Stimulated activated CD8-positive, alpha-beta memory T cell treated with anti-CD3 and anti-CD28 coated beads, Interleukin-12 subunit alpha, Interleukin-12 subunit beta, amount 100 ng/mL, for 4 hours (primary cell): ENCODE measurements at places on chromosomes 6 and 20.

GRCh38 chr6:14517516-14518105 is 400.0 kb downstream of the CD83 start:
- DNase-seq, result no peak

GRCh38 chr6:167129562-167129961 is 6.7 kb downstream of the CCR6 start:
- no peak for DNase-seq

DNA sequence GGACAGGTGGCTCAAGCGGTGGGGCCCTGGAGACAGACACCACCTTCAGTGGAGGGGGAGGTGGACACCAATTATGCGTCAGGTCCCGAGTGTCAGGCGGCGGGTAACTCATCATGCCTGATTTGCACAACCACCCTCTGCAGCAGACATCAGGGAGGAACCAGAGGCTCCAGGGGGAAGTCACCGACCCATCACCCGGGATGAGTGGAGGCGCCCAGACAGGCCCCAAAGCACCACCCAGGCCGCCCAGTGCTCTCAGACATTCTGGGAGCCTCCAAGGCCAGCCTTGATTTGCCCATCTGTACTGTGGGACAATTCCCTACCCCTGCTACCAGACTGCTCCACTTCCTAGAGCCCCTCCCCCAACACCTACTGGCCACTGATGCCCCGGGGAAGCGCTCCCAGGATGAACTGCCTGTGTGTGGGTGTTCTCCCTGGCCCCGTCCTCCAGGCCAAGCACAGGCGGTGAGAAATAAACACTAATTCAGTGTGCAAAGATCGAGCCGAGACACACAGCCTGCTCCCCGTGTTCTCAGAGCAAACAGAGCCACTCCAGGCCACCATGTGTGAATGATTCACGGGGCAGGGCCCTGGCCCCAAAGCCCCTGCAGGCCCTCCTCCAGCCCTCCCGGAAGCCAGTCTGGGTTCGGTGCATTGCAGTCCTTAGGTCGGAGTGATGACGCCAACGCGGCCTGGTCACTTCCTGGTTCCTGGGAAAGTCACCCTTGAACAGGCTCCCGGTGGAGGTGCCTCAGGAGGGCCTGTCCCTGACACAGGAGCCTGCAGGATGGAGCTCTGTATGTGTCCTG is 107.2 kb downstream of the ASXL1 start:
- DNase-seq, result no peak

DNA sequence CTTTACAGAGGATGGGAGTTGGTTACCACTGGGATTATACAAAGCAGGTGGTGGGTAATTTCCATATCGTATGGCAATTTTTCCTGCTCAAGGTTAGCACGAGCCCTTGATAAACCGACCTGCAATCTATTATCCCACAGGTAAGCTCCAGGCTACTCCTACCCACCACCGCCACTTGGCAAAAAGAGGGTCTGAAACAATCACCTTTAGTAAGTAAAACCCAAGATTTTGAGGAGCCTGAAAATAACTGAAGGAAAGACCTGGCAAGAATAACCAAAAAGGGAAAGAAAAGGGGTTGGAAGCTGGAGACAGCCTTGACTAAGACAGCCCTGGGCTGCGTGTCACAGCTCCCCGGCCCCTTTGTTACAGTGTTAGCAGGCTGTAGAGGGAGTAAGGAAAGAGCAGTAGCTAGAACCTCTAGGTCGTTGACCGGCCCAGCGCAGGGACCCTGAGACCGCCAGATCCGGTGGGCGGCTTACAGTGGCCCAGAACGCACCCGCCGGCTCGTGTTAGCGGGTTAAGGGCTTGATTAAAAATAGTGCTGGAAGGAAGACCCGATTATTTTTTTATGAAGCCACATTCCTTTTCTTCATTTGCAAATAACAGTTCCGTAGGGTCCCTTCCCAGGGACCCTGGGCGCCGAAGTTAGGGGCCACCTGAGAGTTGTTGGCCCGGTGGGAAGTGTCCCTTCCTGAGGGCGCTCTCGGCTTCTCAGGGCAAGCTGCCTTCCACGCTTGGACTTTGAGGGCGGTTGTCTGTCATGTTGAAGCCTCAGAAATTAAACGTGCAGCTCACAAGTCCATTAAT is 30.5 kb downstream of the TFAP2B start:
- DNase-seq, result no peak

- DNase-seq, result no peak
Observed at GRCh38 chr6:113857556-113858479, 673 bp downstream of the MARCKS start.

GRCh38 chr6:151493804-151494234 is at the start of gene CCDC170:
CCDC170 (plus strand) TSS chr6:151494017; CDS start chr6:151494129, 112 bp downstream.
- DNase-seq, result no peak

DNA sequence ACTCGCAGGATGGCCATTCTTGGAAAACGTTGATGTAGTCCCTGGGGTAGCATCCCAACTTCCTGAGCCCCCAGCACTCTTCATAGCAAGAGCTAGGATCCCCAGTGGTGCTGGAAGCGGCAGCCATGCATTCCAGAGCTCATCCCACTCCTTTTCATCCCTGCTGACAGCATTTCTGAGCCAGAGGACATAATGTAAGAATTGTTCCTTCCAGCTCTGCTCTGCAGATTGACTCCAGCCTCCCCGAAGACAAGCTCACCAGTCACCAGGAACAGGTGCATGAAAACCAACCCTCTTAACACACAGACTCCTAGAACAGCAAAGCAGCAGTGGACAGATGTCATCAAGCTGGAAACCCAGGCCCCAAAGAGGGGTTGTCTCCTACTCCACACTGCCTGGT is 3.8 kb downstream of the SLC13A3 start:
- no peak for DNase-seq

DNA sequence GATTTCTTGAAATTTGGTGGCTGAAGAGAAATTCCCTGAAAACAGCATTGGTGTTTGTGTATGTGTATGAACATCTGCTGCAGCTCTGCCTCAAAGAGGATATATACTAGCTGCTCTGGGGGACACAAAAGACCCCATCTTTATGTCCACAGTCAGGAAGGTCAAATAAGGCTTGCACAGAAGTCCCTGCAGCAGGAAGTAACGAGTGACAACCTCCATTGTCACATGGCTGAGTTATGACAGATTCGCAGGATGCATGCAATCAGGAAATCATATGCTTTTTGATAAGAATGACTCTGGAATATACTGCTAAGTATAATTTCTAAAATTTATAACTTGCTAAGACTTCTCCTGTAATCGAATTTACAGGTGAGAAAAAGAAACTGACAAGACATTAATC is 225.9 kb upstream of the CST7 start:
- DNase-seq, result no peak

DNA sequence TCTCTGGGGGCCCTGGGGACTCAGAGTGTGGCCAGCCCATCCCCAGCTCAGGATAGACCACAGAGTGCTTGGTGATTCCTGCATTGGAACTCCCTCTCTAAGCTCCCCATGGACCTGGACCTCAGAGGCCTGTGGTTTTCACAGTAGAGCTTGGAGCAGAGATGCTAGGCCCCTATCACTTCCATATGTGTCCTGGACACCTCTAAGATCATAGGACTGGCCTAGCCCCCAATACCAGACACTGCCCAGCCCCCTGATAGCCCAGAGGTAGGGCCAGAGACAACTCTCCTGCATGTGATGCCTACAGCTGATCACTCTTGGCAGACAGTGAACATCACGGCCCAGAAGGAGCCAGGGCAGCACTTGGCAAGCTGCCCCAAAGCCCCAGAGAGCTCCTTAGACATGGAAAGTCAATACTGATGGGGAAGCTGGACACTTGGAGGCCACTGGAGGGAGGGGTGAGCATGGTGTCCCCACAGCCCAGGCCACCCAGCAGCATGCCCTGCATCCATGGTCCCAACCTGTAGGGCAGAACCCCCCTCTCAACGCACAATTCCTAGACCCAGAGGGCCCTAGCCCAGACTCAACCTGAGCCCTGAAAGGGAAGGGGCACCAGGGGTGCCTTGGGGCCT is 27.1 kb downstream of the UBD start:
- no peak for DNase-seq

- DNase-seq, result no peak
Observed at GRCh38 chr6:105272786-105273185, 93.0 kb upstream of the POPDC3 start.

GRCh38 chr20:59405226-59406200 is 105.1 kb downstream of the EDN3 start:
- DNase-seq, result no peak

DNA sequence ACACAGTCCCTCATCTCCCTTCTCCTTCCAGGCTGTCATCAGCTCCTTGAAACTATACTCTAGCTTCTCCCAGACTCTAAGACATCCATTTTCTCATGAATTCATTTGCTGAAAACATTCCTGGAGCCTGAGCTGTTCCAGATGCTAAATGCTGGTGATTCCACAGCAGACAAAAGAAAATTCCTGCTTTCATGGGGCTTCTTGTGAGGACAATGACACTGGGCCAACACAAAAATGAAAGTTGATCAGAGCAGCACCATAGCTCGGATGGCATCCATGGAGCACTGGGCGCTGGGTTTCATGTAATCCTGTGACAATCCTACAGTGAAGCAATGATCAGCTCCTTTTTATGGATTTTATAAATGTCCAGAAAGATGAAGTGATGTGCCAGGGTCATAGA is 47.4 kb upstream of the STX16 start:
- no peak for DNase-seq

DNA sequence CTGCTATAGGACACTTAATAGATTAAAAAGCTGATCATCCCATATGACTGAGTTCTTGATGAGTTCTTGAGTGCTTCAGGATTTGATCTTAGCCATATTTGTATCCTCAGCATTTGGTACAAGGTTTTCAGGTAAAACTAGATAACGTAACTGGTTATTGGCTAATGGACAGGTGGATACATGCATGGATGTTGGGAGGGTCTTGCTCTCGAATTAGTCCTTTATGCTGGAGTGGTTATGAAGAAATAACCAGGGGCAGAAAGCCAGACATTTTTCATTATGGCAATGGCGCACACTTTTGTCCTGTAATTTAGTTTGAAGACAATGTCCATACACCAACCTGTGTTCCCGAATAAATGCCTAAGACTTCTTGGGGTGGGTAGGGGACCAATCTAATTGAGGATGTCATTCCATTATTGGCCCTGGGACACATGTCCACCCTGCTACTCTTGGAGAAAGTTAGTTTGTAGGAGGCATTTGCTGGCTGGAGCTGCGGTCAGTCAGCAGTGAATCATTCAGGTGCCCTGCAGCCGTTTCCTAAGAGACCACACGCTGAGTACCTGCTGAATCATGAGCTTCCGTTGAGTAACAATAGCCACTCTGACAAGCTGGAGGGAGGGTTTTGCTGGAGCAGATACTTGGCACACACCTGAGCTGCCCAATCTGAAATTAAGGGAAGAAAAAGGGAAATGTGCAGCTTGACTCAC is 194.4 kb downstream of the FOXA2 start:
- no peak for DNase-seq

- no peak for DNase-seq
Observed at GRCh38 chr20:10718661-10719060, 44.9 kb upstream of the JAG1 start.

- no peak for DNase-seq
Observed at GRCh38 chr6:112562301-112563231, 215.4 kb downstream of the RFPL4B start.

DNA sequence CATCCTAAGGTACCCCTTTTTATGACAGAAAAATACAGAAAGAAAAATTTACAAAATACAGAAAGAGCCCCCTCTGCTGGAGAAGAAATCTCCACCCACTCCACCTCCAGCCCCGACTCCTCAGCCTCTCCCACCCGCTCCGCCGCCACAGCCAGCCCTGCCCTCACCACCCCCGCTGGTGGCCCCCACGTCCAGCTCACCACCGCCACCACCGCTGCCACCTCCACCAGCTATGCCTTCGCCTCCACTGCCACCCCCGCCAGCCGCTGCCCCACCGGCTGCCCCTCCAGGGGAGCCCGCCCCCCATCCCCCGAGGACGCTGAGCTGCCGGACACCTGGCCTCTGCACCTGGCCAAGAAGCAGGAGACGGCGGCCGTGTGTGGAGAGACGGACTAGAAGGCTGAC is 17.7 kb downstream of the WFDC2 start:
- DNase-seq, result no peak

DNA sequence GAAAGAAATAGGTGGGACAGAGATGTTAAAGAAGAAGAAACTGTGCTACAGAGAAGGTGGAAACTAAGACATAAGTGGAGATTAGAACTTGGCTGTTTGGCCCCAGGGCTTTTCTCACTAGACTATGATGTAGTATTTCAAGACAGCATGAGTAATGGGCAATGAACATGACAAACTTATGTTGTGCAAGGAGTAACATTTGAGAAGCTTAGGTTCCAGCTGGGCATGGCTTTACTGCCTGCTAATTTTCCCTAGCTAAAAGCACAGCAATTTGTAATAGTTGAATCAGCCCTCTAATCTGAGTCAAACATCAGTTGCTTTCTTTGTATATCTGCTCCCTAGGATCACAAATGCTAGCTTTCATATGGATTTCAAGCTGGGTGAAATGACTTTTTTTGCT is 294.3 kb upstream of the BMP2 start:
- no peak for DNase-seq

GRCh38 chr6:105226598-105227294 is 46.9 kb upstream of the POPDC3 start:
- no peak for DNase-seq

GRCh38 chr20:19966840-19967239 is 50.3 kb upstream of the NAA20 start:
- no peak for DNase-seq

GRCh38 chr20:32484225-32484957 is 100.7 kb downstream of the NOL4L start:
- DNase-seq, result no peak

DNA sequence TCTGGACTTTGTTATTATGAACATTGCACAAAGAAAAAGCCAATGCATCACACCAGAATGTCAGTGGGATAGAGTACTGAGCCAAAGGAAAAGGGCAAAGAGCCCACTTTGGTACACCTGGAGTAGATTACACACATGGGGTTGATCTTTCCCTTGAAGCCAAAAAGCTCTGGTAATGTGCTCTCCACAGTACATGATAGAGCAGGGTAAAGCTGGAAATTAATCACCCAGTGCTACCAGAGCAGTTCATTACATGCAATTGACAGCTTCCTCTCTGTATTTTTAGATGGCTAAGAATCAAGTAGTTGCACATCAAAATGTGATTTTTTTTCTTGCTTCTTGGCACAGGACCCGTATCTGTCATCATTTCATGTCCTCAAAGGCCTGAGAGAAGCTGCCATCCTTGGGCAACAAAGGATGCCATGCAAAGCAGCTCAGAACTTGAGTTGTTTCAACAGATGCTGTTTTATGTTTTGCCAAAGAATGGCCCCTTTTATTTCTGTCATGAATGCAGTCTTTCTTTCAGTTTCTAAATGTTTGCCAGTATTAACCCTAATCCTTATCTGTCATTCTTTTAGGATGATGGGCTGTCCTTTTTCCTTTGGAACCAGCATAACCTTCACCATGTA is 88.1 kb downstream of the HDGFL1 start:
- DNase-seq, result no peak

GRCh38 chr20:4854561-4854901 is 132.8 kb downstream of the PRND start:
- no peak for DNase-seq

- DNase-seq, result no peak
Observed at GRCh38 chr6:40302856-40303454, 284.2 kb downstream of the LRFN2 start.

GRCh38 chr6:4801491-4802110 is 25.4 kb downstream of the CDYL start:
- DNase-seq, result no peak

DNA sequence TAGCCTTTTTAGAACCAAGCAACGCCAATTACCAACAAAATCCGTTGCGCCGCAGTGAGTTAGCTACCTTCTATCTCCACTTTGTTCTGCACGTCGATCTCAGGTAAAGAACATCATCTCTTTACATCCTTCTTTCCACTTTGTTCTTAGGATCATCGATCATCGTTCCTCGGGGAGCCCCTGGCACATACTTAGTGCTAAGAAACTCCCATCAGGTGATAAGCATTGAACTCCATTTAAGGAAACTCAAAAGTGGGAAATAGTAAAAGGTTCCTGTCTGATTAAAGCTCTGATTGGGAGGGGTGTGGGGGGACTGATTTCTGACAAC is 227.0 kb upstream of the PRSS16 start:
- no peak for DNase-seq
